CD4-positive, alpha-beta T cell treated with Interferon alpha-2 for 1 hour (primary cell): ENCODE measurements at places on chromosomes 11 and 22.

- no peak for DNase-seq
Measured at GRCh38 chr22:32692371-32692770, 109.1 kb upstream of the TIMP3 start.

DNA sequence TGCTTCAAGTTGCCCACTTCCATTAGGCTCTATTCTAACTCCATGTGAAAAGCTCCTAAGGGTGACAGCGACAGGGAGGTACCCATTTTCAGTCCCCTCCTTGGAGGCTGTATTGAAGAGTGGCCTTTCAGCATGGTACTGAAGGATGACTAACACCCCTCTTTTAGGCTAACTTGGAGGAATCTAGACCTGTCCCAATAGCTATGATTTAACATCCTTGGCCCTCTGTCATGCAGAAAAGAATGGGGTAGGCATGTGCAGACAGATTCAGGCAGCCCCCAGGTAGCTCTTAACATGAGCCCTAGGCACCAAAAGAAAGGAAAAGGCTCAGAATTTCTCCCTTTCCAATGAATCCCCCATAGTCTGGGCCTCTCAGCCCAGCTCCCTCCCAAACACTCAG is 89.3 kb upstream of the AMOTL1 start:
- no peak for DNase-seq

- DNase-seq, result no peak
Measured at GRCh38 chr11:69821511-69822040, 2.4 kb upstream of the FGF3 start.

DNA sequence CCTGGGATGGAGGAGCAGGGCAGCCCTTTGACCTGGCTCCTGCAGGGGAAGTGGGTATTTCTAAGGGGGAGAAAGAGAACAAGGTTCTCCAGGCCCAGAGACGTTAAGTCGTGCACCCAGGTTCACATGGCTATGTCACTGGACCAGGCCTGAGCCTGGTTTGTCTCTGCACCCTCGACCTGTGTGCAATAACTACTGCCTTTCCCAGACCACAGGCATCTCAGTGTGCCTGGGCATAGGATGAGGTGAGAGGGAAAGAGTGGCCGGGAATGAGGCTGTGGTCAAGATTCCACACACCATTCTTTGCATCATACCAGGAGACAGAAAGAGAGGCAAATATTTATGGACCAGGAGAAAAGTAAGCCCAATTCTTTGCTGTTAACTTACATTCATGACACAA is 66.8 kb downstream of the PRR5L start:
- DNase-seq, result no peak

GRCh38 chr11:34476849-34477248 is 36.7 kb downstream of the ELF5 start:
- DNase-seq, result no peak
